ENCODE measurements at places on chromosomes 16 and 17. TPM values are rescaled to one million over a fixed set of nuclear protein-coding genes. Genes with fewer than 3 reads are reported as not detected.

DNA sequence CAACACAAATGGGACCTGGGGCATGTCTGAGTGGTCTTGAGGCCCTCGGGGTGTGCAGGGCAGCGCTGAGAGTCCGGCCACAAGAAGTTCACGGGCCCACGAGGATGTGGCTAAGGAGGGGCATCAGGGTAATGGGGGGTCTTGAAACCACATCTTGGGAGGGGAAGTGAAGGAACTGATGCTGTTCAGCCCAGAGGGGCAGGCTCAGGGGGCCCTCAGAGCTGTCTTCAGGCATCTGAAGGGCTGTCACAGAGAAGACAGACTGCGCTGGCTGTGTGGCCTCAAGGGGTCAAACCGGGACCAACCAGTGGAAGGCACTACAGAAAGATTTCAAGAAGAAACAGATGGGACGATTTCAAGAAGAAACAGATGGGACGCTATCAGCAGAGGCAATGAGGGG, 45.1 kb downstream of the ZNF423 start:
- no peak for DNase-seq

DNA sequence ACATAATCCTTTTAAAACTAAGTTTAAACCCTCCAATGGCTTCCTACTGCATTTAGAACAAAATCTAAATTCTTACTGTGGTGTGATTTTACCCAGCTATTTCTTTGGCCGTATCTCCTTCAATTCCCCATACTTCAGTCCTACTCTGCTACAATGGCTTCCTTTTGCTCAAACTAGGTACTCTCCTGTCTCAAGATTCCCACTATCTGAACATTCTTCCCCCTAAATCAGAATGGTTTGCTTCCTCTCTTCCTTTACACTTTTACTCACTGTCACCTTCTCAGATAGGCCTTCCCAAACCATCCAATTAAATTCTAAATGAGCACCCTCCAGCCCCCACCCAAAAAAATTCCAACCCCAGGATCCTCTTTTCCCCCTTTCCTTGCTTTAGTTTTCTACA, 109.2 kb downstream of the BRIP1 start:
- DNase-seq, result no peak

GRCh38 chr17:50625032-50625871, 9.4 kb upstream of the ABCC3 start:
- no peak for DNase-seq

The TBC1D3 gene
- total RNA-seq, result not detected

The VASN gene
- total RNA-seq, result 73.5 TPM

DNA sequence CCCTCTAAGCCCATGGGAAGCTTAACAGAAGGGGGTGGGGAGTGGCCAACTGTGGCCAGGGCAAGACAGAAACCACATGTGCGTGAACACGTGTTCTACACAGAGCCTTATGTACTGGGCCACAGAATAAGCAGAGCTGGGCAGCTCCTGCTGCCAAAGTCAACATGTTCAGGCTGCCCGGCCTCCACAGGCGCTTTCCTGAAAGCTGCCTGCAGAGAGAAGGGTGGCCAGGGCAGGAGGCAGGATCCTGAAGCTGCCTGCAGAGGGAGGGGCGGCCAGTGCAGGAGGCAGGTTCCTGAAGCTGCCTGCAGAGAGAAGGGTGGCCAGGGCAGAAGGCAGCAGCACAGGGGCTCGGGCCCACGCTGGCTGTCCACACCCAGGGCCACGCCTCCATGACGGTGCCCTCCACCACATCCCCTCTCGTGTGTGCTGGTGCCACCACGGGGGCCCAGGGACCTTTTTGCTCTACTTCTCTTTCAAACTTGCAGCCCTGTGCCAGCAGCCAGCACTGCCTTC, 79.5 kb downstream of the ANKRD11 start:
- DNase-seq, result peak; percentile 61

The MYCBPAP gene
- 0.14 TPM for total RNA-seq

GRCh38 chr16:2115591-2115973, 20.1 kb downstream of the PKD1 start:
- DNase-seq, result no peak

The PIGL gene
- 31.8 TPM for total RNA-seq
